HFF-Myc (cell line): ENCODE measurements at places on chromosomes 11 and 22.

GRCh38 chr22:38468443-38469305 lies 778 bp downstream of the KDELR3 start:
- no peak for DNase-seq

DNA sequence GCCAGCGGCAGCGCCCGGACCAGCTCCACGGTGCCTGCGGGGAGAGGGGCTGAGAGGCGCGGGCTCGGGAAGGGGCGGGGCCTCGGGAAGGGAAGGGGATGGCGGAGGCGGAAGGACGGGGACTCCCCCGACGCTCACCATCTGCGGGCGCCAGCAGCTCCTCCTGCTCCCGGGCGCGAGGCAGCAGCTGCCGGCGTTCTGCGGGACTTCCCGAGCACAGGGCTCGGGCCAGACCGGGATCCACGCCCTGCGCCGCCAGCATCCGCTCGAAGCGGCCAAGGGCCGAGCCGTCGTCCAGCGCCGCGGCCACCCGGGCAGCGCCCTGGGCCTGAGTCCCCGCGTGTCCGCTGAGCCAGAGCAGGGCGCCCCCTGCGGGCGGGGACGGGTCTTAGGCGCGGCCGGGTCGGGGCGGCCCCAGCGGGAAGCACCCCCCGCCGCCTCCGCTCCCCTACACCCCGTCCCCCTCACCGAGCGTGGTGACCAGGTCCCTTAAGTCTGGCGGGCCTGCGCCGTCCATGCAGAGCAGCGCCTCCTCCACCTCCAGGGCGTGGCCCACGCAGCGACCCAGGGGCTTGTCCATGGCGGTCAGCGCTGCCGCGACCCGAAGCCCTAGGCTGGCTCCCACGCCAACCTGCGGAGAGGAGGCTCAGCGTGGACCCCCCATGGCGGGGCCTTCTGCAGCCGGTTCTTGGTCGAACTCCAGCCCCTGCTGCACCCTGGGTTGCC lies 873 bp upstream of the SCO2 start:
- no peak for DNase-seq

GRCh38 chr11:79437278-79437980 lies 3.4 kb downstream of the TENM4 start:
- no peak for DNase-seq

DNA sequence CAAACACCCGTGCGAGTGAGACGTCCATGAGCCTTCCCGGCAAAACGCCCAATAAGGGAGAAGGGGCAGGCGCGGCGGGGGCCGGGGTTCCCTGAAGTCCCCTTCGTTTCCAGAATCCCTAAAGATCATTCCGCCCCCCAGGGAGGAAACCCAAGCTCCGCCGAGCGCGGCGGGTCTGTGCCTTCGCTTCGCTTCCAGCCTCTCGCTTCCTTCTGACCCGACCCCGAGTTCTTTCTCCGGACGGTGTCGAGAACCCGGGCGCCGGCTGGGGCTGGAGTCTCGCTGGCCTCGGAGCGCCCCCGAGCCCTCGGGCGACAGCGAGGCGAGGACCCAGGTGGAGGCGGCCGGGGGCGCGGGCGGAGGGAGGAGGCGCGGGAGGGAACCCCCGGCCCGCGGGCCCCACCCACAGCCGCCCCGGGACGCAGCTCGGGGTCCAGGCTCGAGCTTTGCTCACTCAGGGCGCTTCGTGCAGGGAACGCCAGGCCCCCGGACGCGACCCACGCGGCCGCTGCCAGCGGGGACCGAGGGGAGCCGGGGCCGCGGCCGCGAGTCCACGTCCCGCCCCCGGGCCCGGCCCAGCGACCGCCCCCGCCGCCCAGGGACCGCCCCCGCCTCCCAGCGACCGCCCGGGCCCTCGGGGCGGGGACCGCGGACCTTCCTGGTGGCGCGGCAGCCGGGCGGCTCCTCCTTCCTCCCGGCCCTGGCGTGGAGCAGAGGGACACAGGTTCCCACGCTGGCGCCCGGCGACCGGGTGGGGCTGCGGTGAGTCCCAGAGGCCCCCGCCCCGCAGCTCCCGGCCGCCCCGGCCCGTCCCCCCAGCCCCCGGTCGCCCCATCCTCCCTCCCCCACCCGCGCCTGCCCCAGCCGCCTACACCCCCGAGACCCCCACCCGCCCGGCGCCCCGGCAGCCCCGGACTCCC lies at the start of gene PGGHG:
TSS of gene PGGHG (plus strand) at position 649 of the 920 bp plus-strand sequence. CDS start 691 bp downstream, outside the sequence.
- DNase-seq, result no peak
